ENCODE measurements at places on chromosomes 6 and 20.

GRCh38 chr6:166566026-166567011 lies 20.2 kb downstream of the RAMACL start:
- no peak for DNase-seq

DNA sequence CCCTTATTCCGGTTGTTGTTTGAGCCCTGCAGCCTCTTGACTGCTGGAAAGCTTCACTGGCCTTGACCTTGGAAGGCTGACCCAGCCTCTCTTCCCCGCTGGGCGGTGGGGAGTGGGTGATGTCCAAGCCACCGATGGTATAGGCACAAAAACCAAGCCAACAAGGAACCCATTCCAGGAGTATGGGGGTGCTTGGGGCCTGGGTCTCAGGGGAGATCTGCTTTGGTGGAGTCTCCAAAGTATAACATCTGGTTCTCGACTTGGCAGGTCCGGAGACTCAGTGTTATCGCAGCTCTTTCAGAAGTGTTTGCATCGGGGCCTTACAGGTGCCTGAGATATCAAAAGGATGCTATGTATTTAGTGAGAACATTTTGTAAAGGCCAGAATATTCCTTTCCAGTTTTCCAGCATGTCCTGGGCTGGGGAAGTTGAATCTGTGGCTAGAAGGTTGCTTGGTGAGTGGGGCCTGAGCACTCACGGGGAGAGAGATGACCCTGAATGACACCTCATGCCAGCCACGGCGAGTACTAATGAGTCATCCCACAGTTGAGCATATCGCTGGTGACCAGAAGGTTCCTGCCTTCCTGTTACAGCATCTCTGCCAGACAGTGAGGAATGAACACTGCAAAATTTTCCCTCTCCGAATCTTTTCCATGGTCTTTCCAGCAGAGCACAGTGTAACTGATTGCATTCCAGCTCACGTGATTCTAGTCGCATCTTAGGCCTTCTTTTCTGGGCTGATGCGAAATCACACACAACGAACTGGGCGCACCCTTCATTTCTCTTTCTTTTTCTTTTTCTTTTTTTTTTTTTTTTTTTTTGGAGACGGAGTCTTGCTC lies 133.9 kb downstream of the ZDHHC14 start:
- DNase-seq: no peak

- DNase-seq: no peak
Observed at GRCh38 chr6:94177429-94177828, 758.1 kb upstream of the EPHA7 start.

DNA sequence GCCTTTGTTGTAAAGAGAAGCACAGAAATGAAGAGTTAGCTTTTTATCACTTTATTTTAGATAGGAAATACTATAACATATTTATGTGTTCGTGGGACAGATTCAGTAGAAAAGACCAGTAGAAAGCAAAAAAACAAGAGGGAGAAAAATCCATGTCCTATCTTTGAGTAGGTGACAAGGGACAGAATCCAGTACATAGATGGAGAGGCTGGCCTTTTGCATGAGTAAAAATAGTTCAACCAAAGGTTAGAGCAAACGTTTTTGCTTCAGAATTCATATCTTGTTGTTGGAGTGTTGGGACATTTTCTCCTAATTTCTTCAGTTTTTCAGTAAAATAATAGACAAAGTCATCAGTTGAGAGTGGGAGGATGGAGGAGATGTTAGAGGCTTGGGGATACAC lies 19.6 kb upstream of the FAM83B start:
- DNase-seq: no peak

DNA sequence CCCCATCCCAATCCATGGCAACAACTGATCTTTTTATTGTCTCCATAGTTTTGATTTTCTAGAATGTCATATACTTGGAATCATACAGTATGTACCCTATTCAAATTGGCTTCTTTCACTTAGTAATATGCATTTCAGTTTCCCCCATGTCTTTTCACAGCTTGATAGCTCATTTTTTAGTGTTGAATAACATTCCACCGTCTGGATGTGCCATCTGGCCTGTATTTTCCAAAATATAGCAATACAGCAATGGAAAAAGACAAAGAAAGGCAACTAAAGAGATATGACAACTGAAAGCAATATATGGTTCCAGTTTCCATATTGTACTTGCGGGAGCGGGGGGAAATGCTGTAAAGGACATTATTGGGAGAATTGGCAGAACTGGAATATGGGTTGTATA lies 166.4 kb upstream of the NT5E start:
- no peak for DNase-seq

Measured in activated naive CD4-positive, alpha-beta T cell (primary cell).